ENCODE measurements at places on chromosomes 7 and 10.

- DNase-seq, result no peak
Observed at GRCh38 chr7:5429857-5430611, 6.4 kb upstream of the TNRC18 start.

- DNase-seq, result no peak
Observed at GRCh38 chr7:102284891-102285539, 1.7 kb upstream of the SH2B2 start.

DNA sequence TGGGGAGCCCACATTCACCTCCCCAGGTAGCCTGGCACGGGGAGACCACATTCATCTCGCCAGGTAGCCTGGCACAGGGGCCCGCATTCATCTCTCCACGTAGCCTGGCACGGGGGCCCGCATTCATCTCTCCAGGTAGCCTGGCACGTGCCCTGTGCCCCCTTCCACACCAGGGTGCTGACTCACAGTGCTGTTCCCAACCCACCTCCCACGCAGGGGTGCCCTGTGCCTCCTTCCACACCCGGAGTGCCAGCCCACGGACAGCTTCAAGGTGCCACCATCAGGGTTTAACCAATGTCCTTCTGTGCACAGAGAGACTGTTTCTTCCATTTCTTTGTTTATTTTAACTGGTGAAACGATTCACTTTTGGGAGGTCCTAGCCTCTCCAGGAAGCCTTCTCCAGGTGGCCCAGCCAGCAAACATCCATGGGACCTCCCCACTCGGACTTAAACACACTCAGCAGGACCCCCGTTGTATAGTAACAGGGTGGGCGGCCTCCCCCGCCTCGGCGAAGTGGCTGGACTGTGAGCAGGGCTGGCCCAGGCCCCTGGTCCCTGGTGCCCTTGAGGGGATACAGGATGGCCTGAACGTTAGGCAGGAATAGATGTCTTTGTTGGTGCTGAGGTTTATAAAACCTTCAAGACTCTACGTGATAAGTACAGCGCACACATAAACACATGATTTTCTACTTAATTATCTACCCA is 41.1 kb upstream of the FOXL3 start:
- DNase-seq, result no peak

DNA sequence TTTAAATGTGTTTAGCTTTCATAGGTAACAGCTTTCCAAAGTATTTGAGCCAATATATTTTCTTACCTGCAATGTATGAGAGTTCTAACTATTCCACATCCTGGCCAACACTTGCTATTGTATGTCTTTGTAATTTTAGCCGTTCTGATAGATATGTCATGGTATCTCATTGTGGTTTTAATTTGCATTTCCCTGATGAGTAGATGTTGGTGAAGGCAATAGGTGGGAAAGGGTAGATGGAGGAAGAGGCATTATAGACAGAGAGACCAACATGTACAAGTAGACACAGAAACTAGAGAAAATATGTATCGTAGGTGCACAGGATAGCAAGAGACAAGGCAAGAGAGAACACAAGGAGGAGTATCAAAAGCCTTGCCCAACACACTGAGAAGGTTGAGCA is 54.8 kb upstream of the CCDC71L start:
- no peak for DNase-seq

DNA sequence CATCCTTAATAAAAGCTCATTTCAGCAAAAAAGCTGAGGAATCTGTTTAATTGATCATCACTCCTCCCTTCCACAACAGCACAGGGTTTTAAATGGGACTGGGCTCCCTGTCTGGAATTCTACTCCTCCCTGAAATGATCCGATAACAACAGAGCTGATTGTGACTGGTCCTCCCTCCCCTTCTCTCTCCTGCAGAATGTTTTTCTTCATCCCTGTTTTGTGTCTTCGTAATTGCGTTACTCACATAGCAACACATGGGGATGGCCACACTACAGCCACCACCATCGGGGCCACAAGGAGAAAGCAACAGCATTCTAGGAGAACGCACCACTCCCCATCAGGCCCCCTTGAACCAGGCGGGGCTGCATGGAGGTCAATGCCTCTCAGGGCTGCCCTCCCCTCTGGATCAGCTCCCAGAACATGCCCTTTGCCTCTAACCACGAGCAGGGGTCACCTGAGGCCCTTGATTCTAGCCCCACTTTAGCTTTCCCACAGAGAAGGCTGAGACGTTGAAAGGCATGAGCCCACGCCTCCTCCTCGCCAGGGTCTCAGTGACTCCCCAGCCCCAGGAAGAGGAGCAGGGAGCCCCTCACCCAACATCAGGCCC is 152.6 kb downstream of the PLXNA4 start:
- no peak for DNase-seq

DNA sequence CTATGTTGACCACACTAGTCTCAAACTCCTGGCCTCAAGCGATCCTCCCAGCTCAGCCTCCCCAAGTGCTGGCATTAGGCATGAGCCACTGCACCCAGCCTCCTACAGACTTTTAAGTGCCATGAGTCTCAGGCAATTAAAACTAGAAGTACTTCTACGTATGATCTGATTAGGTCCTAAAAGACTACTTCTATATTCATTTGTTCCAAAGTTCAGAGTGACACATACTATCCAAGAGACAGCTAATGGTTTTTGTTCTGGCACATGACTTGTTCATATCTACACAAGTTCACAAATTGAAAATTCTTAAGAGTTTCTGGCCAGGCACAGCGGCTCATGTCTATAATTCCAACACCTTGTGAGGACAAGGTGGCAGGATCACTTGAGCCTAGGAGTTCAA is 11.7 kb downstream of the ARHGAP19 start:
- no peak for DNase-seq

GRCh38 chr7:27141923-27142579 is 1.4 kb downstream of the HOXA5 start:
- no peak for DNase-seq

DNA sequence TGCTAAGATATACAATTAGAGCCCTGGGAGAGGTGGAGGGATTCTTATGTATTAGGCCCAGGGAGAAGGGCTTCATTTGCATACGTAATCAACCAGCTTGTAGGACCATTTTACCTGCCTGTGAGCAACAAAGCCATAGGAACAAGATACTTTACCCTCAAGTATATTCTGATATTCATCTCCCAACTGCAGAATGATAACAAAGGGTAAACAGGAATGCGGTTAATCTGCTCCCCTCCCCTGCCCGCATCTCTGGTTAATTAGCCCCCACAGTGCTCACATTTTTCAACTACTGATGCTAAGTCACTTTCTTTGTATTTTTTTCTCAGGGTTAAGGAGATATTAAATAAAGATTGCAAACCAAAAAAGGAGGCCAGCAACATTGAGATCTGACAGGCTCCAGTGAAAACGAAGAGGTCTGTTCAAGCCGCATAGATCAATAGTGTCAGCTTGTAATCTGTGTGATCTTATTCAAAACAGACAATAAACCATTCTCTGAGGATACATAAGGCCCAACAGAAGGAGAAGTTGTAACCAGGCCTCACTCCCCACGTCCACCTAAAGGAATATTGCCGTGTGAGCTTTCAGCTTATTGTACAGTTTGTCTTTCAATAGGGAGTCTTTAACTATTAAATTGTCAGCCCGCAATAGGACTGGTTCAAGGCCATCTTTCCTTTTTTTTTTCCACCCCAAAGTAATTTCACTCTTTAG is 203.4 kb downstream of the RAPGEF5 start:
- no peak for DNase-seq

DNA sequence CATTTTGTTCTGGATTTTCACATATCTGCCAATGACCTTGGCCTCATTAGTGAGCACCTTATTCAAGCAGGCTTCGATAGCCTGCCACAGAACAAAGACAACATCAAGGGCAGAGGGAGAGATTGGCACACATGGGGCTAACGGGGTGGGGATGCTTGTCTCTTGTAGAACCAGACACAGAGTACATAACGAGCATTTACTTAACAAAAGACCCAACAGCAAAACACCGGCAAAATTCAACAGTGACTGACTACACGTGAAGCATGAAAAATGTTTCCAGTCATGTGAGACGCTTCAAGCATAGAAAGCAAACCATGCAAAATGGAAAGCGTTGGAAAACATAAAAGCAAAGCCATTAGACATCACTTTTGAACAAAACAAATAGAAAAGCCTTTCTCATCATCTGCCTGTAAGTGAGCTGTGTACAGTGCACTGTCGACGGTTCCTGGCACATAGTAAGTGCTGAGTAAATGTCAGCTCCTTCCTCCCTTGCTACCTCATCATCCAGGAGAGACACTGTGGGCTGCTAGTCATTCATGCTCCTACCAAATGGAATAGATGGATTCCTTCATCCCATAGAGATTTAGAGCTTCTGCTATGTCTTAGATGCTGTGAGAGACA is 134.4 kb upstream of the AGK start:
- no peak for DNase-seq

GRCh38 chr10:58179238-58179637 is 88.5 kb downstream of the IPMK start:
- no peak for DNase-seq

DNA sequence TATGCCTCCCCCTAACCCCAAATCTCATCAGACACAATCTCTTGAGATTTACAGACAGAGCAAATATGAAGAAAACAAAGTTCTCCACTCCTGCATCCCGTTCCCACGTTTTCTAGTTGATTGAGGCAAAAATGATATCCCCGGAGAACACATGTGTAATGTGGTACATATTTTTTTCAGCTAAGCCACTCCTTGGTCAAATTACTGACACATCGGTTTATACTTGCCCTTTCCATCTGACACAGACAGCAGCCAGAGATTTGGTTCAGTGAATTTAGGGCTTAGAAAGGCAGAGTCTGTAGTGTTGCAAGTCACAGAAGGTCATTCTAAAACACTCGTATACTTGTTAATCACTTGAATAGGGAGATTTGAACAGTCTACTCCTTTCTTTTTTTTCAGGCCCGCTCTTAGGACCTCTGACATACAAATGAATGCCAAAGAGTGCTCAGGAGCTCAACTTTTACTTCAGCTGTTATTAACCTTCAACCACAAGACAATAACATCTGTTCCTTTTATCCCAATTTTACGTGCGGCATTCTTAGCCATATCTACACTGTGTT is 1.8 kb upstream of the DDX50 start:
- no peak for DNase-seq

DNA sequence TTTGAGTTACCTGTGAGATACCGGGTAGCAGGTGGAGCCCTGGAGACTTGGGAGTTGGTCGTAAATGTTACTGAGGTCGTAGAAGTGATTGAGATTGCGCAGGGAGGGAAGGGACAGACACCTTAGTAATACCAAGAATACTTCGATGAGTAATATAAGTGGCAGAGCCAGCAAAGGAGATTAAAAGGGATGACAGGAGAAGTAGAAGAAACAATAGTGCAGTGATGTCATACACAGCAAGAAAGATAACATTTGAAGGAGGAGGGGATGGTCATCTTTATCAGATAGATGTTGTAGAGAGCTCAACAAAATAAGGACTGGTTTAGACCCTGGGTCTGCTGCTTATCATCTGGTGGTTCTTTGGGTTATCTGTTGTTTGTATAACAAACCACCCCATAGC is 5.0 kb downstream of the BCCIP start:
- DNase-seq, result no peak

- DNase-seq, result no peak
Observed at GRCh38 chr7:110373859-110374258, 717.1 kb upstream of the LRRN3 start.

DNA sequence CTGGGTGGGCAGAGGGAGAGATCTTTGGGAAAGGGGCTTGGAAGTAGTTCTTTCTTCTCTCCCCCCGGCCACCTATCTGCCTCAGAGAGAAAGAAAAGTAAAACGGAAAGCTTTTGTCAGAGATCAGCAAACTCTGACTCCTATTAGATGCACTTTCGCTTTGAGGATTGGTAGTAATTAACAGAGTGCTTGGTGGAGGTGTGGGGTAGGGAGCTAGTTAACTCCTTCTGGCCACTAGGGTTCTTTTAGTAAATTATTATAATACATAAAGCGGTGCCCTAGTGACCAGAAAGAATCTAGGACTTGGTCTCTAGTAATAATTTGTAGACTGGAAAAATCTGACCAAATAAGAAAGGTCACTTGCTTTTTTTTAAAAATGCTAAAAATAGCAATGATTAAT is 54.6 kb downstream of the CPVL start:
- DNase-seq, result no peak
